ENCODE measurements at places on chromosomes 12 and 14. TPM values are rescaled to one million over a fixed set of nuclear protein-coding genes. Genes with fewer than 3 reads are reported as not detected.

CELA1 gene
- not detected for total RNA-seq

ADCY4 gene
- 1.6 TPM for total RNA-seq

- no peak for DNase-seq
Measured at GRCh38 chr12:65277994-65278575, 398 bp upstream of the MSRB3 start.

DNA sequence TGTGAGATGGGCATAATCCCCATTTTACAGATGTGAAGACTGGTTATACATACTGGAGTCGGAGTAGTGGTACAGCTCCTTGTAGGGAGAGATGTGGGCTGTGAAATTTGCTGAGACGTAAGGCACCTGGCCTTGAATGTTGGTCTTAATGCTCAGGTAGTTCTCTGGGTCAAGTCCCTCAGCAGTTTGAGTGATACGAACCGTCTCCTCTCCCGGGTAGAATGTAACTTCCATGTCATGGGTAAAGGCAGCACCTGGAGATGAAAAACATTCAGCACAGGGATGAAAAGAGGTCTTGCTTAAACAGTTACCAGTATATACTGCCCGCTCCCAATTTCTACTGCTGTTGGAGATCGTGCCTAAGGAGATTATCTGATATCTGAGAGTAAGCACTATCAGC lies 28.3 kb downstream of the NID2 start:
- DNase-seq = no peak

GRCh38 chr12:127280393-127281275 lies 986.3 kb upstream of the TMEM132C start:
- DNase-seq = peak; percentile 80

- no peak for DNase-seq
Measured at GRCh38 chr12:124259154-124260066, 35.5 kb upstream of the RFLNA start.
